ENCODE measurements at places on chromosomes 1 and 21.

DNA sequence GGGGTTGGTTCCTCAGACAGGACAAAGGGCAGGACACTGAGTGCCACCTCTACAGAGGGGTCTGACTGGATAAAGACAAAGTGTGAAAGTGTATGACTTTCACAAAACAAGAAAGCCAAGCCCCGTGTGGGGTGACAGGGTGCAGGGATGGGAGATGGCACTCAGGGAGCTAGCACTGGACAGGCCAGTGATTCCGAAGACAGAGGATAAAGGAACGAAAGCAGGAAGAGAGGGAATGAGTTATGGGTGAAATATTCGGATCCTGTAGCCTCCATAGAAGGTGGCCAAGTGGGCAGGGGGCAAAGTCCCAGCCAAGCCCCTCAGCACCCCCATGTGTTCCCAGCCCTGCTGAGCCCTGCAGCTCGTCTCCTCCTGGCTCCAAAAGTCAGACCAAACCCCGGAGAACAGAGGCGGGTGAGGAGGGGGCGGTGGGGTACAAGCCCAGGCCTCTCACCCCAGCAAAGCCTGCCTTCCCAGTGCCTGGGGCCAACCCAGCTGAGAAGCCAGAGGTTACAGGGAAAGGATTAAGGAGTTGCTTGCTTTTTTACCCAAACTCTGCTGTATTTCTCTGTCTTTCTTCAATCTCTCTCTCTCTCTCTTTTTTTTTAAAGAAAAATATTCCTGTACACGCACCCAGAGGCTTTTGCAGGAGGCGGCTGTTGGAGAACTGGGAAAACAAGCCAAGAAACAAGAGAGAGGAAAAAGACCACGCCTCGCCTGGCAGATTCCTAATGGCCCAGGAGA is 14.0 kb upstream of the WASF2 start:
- no peak for DNase-seq

- no peak for DNase-seq
These were observed 64.6 kb downstream of the IER5 start for GRCh38 chr1:181152892-181153633.

GRCh38 chr21:44485254-44485793 is 30.0 kb downstream of the LRRC3 start:
- no peak for DNase-seq

GRCh38 chr1:29634324-29634723 is 398.0 kb downstream of the PTPRU start:
- no peak for DNase-seq

DNA sequence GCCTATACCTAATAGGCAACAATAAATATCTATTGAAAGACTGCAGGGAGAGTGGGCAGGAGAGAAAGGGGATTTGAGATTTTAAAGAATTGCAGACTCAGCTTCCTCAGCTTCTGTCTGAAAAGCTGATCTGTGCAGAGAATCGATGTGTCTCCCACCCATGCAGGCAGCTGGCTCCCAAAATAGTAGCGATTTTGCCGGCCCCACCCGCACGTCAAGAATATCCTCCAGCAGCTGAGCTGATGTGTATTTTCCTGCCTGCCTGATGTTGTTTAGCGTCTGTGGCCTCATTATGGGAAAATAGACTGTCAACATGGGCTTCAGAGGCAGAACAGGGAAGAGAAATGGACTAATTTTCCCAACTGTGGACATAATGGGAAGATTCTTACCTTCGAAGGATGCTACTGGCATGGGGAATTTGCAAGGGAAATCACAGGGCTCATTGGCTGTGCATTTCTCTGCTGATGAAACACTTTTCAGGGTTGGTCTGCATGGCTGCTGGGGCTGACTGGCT is 699.8 kb downstream of the PTPRU start:
- no peak for DNase-seq

All from NCI-H2081 (cell line).